HCEC 1CT (cell line): ENCODE measurements at places on chromosomes 2 and 18.
A peak's percentile ranks its signal among the peaks of the same experiment; 100 is the strongest.

- DNase-seq = no peak
Measured at GRCh38 chr2:85130407-85130806, 2.8 kb upstream of the TCF7L1 start.

GRCh38 chr18:69599377-69599776 lies 198.7 kb downstream of the DOK6 start:
- no peak for DNase-seq

GRCh38 chr2:80351231-80351630 lies 46.7 kb upstream of the LRRTM1 start:
- DNase-seq = no peak

DNA sequence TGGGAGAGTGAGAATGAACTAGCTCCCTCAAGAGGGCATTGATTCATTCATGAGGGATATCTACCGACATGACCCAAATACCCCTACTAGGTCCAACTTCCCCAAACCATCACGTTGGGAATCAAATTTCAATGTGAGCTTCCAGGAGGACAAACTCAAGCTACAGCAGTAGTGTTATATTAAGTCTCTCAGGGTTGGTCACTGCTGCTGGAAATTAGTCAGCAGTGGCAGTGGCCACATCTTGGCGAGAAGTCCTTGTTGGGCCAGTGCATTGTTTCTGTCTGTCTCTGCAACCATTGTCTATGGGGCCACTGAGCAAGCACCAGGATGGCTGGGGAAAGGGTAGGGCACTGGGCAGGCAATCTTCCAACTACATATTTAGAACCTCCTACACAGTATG lies 47.5 kb downstream of the THUMPD2 start:
- no peak for DNase-seq

DNA sequence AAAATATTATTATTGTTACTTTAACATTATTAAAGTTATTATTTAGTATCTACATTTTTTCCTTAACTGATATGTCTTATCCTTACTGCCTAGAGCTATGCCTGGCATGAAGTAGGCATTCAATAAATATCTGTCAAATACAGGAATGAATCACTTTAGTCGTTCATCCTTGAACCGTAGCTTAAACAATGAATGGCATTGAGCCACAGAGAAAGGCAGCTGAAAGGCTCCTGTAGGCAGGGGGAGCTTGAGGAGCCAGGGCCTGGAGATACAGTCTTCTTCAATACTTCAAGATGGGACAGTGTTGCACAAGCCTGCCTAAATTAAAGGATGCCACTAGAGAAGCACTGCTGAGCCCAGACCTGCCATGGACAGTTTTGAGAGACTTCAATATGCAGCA lies 22.5 kb downstream of the CYRIA start:
- no peak for DNase-seq

- peak; percentile 76 for DNase-seq
Measured at GRCh38 chr2:19623488-19623887, 265.1 kb upstream of the OSR1 start.

DNA sequence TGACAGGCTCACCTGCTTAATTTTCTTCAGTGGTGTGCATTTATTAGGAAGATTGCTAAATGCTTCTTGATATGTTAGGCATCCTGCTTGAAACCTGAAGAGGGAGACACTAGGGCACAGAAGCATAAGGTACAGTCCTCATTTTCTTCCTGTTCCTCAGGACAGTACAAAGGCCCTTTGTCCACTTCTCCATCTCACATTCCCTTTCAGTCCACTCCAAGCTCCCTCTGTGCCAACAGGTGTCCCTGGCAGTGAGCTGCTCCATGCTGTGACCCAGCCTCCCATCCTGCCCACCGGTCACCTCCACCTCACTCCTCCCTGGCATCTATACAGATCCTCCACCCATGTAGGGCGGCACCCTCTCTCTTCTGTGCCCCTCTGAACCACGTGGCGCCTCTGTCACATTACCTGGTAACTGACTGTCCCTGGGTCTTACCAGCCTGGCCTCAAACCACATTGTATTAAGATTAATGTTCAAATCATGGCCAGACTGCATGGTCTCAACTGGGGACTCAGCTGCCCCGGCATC lies 162.8 kb downstream of the VAPA start:
- DNase-seq = no peak

DNA sequence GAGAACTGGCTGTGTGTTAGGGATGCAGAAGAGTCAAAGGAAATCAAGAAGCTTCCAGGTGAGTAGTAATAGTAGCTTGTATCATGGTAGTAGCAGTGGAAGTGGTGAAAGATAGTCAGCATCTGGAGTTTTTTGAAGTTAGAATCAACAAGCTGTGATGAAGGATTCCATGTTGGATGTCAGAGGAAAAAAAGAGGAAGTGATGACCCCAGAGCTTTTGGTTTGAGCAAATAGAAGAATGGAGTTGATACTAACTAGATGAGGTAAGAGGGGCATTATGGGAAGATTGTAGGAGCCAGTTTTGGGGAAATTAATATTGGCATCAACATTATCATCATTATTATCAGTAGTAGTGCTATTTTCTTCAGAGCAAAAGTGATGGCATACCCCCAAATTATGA lies 542.2 kb downstream of the XIRP2 start:
- no peak for DNase-seq

GRCh38 chr2:70639841-70640436 lies 86.3 kb upstream of the TGFA start:
- no peak for DNase-seq

GRCh38 chr2:165691615-165692014 lies 102.4 kb downstream of the GALNT3 start:
- DNase-seq = peak; percentile 13

DNA sequence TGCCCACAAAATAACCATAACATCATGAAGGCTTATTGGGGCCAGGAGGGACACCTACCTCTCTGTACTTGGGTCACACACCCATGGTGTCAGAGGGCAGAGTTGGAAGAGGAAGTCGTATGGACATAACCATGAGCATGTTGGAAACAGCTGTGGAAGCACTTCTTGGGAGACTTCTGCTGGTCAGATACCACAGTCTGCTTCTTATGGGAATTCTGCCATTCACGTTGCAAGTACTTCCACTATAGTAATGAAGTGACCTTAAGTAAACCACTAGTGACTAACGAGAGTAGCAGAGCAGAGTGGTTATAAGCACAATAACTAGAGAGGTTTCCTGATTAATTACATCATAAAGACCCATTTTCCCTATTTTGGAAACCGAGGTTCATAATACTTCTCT lies 61.1 kb upstream of the TFPI start:
- no peak for DNase-seq

DNA sequence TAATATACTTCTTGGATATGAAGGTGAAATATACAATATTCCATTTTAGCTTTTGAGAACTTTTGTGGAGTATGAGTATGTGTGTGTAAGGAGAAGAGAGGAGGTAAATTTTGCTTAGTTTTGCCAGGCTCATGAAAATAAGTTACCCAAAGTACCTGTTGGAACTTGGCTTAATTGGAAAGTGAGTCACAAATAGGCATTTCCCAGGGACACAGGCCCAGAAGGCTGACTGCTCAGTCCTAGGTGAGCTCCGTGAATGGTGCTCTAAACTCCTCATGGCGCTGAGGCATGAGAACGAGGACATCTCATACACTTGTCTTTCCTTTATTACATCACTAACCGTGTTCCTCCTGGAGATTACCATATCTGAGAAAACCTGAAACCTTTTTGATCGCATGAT lies 148.5 kb upstream of the RAB12 start:
- no peak for DNase-seq

DNA sequence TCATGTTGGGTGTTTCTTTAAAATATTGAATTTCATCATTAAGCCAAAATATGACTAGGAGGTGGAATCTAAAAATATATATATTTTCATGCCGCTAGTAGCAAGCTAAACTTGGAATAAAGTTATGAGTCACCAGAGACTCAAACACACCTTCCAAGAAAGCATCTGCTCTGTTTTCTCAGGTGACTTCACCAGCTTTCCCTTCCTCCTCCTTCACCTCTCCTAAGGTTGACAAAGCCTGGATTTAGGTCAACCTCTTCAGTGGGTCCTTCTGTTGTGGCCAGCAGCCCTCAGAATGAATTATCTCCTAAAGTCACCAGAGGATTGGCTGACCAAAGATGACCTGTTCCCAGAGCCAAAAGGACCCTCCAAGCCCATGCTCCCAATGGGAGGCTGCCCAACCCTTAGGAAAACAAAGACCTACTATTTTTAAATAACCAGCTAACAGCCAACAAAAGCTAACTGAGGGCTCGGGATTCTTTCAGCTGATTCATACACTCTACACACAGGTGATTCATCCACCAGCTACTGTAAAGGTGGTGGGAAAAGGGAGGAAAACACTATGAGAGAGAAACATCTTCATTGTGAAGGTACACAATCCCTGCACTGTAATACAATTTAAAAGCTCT lies 113.9 kb downstream of the MYO5B start:
- no peak for DNase-seq

DNA sequence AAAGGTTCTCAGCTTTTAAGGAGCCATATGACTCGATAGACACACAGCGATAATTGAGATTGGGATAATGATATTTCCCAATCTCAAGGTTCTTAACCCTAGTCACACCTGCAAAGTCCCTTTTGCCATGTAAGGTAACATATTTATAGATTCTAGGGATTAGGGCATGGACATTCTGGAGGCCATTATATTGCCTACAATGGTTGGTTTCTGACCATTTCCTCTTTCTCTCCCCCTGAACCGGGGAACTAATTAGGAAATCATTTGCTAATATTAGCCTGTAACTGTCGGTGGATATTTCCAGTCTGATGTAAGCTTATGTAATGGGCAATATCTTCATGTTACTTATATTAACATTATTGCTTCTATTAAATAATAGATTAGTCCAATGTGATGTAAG lies 40.8 kb upstream of the ARHGAP15 start:
- DNase-seq = no peak

- peak; percentile 35 for DNase-seq
Measured at GRCh38 chr2:224832207-224832606, 116.0 kb upstream of the CCDC195 start.
